Fibroblast of the aortic adventitia (primary cell): ENCODE measurements at places on chromosomes 4 and X. TPM values are rescaled to one million over a fixed set of nuclear protein-coding genes. Genes with fewer than 3 reads are reported as not detected.

DNA sequence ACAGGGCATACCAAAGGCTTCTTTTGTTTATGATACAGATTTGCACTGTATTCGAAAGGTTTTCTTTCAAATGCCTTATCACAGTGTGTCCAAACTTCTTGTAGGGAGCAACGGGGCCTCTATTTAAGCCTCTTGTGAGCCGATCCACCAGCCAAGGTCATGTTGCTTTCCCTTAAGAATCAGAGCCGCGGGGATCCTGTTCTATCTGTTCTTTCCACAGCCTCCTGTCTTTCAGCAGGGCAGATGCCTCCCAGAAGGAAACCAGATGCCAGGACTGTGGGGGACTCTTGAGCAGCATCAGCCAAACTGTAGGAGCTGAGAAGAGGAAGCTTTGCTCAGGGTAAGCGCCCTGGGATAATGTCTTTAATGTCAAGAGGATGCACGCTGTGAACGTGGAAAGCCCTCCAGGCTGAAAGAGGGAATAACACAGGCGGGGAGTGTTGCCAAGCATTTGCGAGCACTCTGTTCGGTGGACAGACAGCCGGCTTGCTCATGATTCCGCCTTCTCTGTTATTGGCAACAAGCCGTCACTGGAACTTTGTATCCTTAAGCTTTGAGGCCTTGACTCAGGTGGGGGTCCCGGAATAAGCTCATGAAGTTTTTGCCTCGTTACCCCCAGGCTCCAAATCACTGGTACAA is 279.8 kb upstream of the FRG1 start:
- DNase-seq = no peak

DNA sequence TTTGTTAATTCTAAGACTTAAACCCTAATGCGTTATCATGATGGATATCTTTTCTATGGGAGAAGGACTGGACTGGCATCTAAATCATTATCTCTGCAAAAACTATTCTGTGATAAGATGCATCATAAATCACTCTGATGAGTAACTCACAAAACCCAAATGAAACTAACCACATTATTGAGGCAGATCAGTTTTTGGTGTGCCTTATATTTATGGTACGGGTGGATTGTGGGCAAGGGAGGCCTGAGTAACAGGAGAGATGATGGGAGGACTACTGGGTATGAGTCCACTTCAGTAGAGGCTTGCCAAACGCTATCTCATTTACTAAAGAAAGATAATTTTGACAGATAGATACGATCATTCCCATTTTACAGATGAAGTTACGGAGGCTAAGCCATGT is 66.4 kb upstream of the GUCY1A1 start:
- DNase-seq = no peak

DNA sequence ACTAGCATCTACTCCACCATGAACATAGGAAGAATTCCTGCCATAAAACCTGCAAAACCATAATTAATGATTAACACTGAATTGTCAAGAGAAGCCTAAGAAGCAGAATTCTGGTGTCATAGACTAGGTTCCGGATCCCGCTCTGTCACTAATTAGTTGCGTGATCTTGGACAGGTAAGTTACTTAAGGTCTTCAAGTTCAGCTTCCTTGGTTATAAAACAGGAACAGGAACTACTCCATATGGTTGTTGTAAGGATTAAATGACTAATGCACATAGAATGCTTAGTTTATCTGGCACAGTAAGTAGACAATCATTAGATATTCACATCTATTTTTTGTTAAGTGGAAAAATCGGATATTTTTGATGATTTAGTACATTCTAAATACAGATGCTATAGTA is 14.3 kb downstream of the G3BP2 start:
- DNase-seq = peak; percentile 34

DNA sequence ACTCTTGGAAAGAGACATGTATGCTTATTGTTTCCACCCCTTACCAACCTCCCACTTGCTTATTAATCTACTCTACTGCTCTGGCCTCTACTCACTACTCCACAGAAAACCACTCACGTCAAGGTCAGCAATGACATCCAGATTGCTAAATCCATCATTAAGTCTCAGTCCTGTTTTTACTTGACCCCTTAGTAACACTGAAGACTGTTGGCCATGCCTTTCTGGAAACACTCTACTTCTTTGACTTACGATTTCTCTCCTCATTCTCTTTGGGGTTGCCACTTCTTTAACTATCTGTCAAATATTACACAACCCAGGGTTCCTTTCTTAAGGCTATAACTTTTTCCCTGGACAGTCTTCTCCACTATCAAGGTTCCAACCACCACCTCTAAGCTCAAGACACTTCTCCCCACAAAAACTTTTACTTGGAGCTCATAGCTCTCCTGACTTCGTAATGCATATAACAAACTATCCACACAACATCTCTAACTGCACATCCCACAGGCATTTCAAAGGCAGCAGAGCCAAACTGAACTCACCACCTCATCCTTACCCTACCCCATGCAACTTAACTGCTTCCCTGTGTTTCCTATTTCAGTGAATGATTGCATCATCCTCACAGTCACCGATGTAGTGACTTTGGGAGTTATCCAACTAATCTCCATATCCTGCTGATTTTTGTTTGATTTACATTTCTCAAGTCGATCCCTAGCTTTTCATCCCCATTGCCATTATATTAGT is 15.8 kb upstream of the MAGEA4 start:
- peak; percentile 78 for DNase-seq

DNA sequence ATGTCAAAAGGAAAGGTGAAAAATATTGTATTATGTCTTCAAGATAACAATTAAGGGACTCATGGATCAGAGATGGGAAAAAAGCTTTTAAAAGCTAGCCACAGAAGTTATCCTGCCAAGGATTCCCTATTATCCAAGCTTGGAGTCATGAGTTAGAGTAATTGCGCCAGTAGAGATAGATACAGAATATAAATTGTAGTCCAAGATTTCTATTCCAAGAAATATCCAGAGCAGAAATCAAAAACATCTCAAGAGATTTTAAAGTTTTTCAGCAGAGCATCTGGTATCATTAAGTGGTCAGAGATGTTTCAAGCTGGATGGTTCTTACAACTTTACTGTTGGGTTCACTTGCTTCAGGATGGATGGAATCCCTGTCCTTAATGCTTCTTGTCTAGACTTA is 186.7 kb downstream of the PCDH18 start:
- DNase-seq = peak; percentile 18

ATP2B3 gene
- total RNA-seq = not detected in 2 replicates

TMEM47 gene
- 25.3 and 68.1 TPM in 2 replicates for total RNA-seq
